ENCODE measurements at places on chromosomes 12 and 14. TPM values are rescaled to one million over a fixed set of nuclear protein-coding genes. Genes with fewer than 3 reads are reported as not detected.
A peak's percentile ranks its signal among the peaks of the same experiment; 100 is the strongest.

Gene RASSF9
- total RNA-seq, result 0.03 TPM

Gene P2RX7
- total RNA-seq, result 1.3 TPM

DNA sequence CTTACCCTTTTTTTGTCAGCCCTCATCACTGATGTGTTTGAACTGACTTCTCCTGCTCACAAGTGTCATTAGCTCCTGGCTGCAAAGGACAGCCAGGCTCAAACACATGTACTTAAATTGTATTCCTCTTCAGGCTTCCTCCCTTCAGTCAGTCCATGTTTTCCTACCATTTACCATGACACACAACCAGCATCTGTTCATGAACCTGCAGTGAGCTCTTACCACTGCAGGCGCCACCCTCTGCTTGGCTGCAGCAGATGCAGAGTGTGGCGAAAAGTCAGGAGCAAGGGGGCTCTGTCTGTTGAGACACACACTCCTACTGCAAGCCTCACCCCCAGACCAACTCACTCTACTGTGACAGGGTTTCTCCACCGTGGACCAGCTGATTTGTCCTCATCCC, 70.2 kb downstream of the TSPAN11 start:
- no peak overlapping the region for H3K4me3 ChIP-seq
- peak; percentile 40 for DNase-seq
- H3K4me1 ChIP-seq, result peaks cover 24% of the 10 kb centered on the region
- H3K27me3 ChIP-seq, result no peaks in the 10 kb centered on the region
- peak overlapping the region; percentile 77 for H3K27ac ChIP-seq
- no peaks in the 10 kb centered on the region for H3K36me3 ChIP-seq

- no peaks in the 10 kb centered on the region for H3K4me1 ChIP-seq
- peaks cover 19% of the 10 kb centered on the region for H3K27me3 ChIP-seq
- DNase-seq, result no peak
- H3K27ac ChIP-seq, result no peak overlapping the region
- no peaks in the 10 kb centered on the region for H3K36me3 ChIP-seq
Measured at GRCh38 chr12:3552726-3553045, 61.7 kb downstream of the PRMT8 start.

GRCh38 chr14:28468191-28469151, 298.1 kb upstream of the FOXG1 start:
- H3K4me1 ChIP-seq, result peaks cover 17% of the 10 kb centered on the region
- H3K4me3 ChIP-seq, result no peak overlapping the region

All from SJCRH30 (cell line).